ENCODE measurements at places on chromosomes 12 and 14. TPM values are rescaled to one million over a fixed set of nuclear protein-coding genes. Genes with fewer than 3 reads are reported as not detected.
A peak's percentile ranks its signal among the peaks of the same experiment; 100 is the strongest.

GRCh38 chr12:70006619-70006973 lies 181.6 kb downstream of the MYRFL start:
- H3K4me3 ChIP-seq, result no peak overlapping the region
- no peak overlapping the region for H3K27ac ChIP-seq
- no peaks in the 10 kb centered on the region for H3K27me3 ChIP-seq
- no peaks in the 10 kb centered on the region for H3K4me1 ChIP-seq
- H3K36me3 ChIP-seq, result no peaks in the 10 kb centered on the region

GRCh38 chr12:48334808-48335207 lies 15.9 kb downstream of the ZNF641 start:
- no peak overlapping the region for H3K4me3 ChIP-seq
- H3K27me3 ChIP-seq, result peaks cover 1% of the 10 kb centered on the region
- H3K27ac ChIP-seq, result no peak overlapping the region
- H3K36me3 ChIP-seq, result peaks cover 7% of the 10 kb centered on the region
- DNase-seq, result no peak
- no peaks in the 10 kb centered on the region for H3K4me1 ChIP-seq

DNA sequence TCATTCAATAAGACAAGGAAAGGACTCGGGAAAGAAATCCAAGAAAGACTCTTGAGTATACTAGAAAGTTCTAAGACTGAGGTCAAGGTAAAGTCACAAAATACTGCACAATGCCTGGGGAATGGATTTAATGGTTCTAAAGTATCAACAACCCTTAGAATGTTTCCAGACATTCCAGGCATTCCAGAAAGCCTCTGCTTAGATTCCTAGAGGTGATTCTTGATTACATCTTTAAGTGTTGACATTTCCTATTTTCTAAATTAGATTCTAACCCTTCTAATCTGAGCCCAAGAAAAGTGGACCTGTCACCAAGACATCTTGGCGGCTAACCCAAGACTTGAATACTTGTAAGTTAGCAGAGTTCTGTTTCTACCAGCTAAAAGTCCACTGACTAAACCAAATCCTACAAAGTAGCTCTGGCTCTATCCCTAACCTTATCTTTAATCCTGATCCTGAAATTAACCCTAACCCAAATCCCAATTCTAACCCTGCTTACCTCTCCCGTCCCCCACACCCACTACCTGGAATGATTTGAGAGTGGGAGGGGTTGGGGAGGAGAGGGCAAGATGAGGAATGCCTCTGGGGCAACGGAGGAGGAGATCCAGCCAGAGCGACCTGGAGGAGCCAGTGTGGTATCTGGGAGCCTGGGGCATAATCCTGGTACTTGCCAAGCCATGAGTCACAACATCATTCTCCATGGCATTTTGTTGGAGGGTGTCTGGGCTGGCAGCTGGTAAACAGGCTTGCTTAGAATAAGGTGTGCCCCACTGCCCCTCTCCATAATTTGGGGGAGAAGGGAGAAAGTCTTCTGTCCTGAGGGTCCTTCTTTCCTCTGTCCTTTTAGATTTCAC lies 93.4 kb upstream of the HOXC13 start:
- no peaks in the 10 kb centered on the region for H3K4me1 ChIP-seq
- H3K4me3 ChIP-seq, result no peak overlapping the region
- H3K36me3 ChIP-seq, result no peaks in the 10 kb centered on the region
- DNase-seq, result no peak
- H3K27ac ChIP-seq, result no peak overlapping the region

The SMCO2 gene
- 0.38 TPM for total RNA-seq

The PPP4R4 gene
- 3.3 TPM for total RNA-seq

- no peak for DNase-seq
- no peak overlapping the region for H3K27ac ChIP-seq
- H3K27me3 ChIP-seq, result no peaks in the 10 kb centered on the region
- H3K4me1 ChIP-seq, result no peaks in the 10 kb centered on the region
- no peak overlapping the region for H3K4me3 ChIP-seq
- H3K36me3 ChIP-seq, result no peaks in the 10 kb centered on the region
Measured at GRCh38 chr12:28034271-28034670, 61.7 kb upstream of the PTHLH start.

DNA sequence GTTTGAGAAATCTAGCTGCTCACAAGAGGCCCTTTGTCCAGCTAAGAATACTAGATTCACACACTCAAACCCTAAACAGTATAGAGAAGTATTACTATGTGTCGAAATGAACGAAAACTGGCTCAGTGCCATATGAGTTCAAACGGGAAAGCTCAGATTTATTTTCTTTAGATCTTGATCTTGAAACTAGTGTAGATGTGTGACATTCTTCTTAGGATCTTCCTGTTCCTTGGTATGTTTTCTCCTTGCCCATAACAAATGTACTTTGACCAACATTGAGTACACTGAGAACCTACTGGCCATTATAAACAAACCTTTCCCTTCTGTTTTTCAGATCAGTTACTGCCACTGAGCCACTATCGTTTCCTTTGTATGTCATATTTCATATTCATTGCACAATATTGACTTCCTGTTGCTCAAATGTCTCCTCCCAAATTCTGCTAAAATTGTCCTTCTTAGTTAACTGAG lies 21.3 kb downstream of the MYBPC1 start:
- H3K4me3 ChIP-seq, result no peak overlapping the region
- H3K36me3 ChIP-seq, result no peaks in the 10 kb centered on the region
- H3K27me3 ChIP-seq, result peaks cover 10% of the 10 kb centered on the region
- H3K4me1 ChIP-seq, result peaks cover 10% of the 10 kb centered on the region

- H3K27ac ChIP-seq, result peak overlapping the region; percentile 93
- H3K4me1 ChIP-seq, result peaks cover 26% of the 10 kb centered on the region
- no peak for DNase-seq
- H3K36me3 ChIP-seq, result peaks cover 3% of the 10 kb centered on the region
- peak overlapping the region; percentile 91 for H3K4me3 ChIP-seq
Measured at GRCh38 chr12:100265732-100266584, 921 bp downstream of the DEPDC4 start.

- peak overlapping the region; percentile 39 for H3K27ac ChIP-seq
- H3K4me3 ChIP-seq, result peak overlapping the region; percentile 46
- H3K36me3 ChIP-seq, result peaks cover 6% of the 10 kb centered on the region
- H3K27me3 ChIP-seq, result no peaks in the 10 kb centered on the region
- peaks cover 44% of the 10 kb centered on the region for H3K4me1 ChIP-seq
Measured at GRCh38 chr14:55074662-55075061, 23.2 kb downstream of the MAPK1IP1L start.

- no peaks in the 10 kb centered on the region for H3K4me1 ChIP-seq
- H3K27me3 ChIP-seq, result no peaks in the 10 kb centered on the region
- no peaks in the 10 kb centered on the region for H3K36me3 ChIP-seq
- H3K4me3 ChIP-seq, result no peak overlapping the region
- H3K27ac ChIP-seq, result no peak overlapping the region
Measured at GRCh38 chr12:21552635-21553328, 26.7 kb downstream of the SPX start.

- no peak overlapping the region for H3K27ac ChIP-seq
- no peak overlapping the region for H3K4me3 ChIP-seq
- no peak for DNase-seq
- no peaks in the 10 kb centered on the region for H3K27me3 ChIP-seq
- H3K4me1 ChIP-seq, result no peaks in the 10 kb centered on the region
- H3K36me3 ChIP-seq, result no peaks in the 10 kb centered on the region
Measured at GRCh38 chr12:20883288-20883687, 72.8 kb downstream of the SLCO1B3 start.

GRCh38 chr14:54727929-54728328 lies 161.0 kb downstream of the SAMD4A start:
- no peak overlapping the region for H3K27ac ChIP-seq
- DNase-seq, result no peak
- H3K27me3 ChIP-seq, result peaks cover 58% of the 10 kb centered on the region
- peaks cover 26% of the 10 kb centered on the region for H3K4me1 ChIP-seq

DNA sequence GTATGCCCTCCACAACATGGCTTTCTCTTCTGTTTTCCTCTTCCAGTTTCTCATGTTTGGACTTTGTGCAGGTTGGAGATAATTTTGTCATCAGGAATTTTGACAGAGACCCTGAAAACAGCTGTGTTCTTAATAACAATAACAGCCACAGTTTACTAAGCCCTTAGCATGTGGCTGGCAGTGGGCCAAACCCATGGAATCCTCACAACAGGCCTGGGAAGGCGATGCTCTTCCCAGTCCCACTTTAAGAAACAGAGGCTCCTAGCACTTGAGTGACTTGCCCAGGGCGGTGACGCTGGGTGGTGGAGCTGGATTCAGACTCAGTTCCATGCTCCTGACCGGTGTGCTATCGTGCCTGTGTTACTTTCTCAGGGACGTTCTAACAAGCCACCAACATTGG lies 20.1 kb upstream of the PLEKHG3 start:
- no peak overlapping the region for H3K27ac ChIP-seq
- no peak for DNase-seq
- H3K27me3 ChIP-seq, result no peaks in the 10 kb centered on the region
- H3K4me3 ChIP-seq, result no peak overlapping the region
- no peaks in the 10 kb centered on the region for H3K36me3 ChIP-seq
- peaks cover 44% of the 10 kb centered on the region for H3K4me1 ChIP-seq

The EXOC3L4 gene
- not detected for total RNA-seq

- H3K4me3 ChIP-seq, result no peak overlapping the region
- peaks cover 12% of the 10 kb centered on the region for H3K4me1 ChIP-seq
- H3K27ac ChIP-seq, result no peak overlapping the region
- no peak for DNase-seq
- no peaks in the 10 kb centered on the region for H3K27me3 ChIP-seq
Measured at GRCh38 chr12:19893514-19893913, 454.2 kb downstream of the AEBP2 start.

- no peak for DNase-seq
- H3K27me3 ChIP-seq, result no peaks in the 10 kb centered on the region
- no peak overlapping the region for H3K4me3 ChIP-seq
- no peaks in the 10 kb centered on the region for H3K4me1 ChIP-seq
- H3K27ac ChIP-seq, result no peak overlapping the region
Measured at GRCh38 chr12:128684352-128684751, 139.4 kb downstream of the SLC15A4 start.

The COL2A1 gene
- total RNA-seq, result not detected

DNA sequence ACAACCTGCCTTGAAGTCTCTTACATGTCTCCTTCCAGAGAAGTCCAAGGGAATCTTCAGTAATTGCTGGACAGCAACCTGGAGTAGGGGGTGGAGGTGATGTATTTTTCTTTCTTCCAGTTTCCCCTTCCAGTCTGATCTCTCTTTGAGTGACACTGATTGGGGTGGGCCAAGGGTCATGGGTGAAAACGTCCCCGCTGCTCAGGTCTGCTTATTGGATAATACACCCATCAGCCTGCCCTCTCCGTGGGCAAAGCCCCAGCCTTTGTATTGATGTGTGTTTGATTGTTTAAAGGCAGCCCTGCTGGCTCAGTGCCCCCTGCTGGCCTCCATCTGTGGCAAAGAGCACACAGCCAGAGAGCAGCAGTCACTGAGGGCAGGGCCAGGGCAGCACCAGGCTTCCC lies 35.7 kb upstream of the ATP2A2 start:
- H3K27ac ChIP-seq, result no peak overlapping the region
- no peaks in the 10 kb centered on the region for H3K36me3 ChIP-seq
- H3K4me3 ChIP-seq, result no peak overlapping the region
- no peaks in the 10 kb centered on the region for H3K4me1 ChIP-seq
- peaks cover 6% of the 10 kb centered on the region for H3K27me3 ChIP-seq

- H3K4me3 ChIP-seq, result no peak overlapping the region
- no peaks in the 10 kb centered on the region for H3K36me3 ChIP-seq
- H3K4me1 ChIP-seq, result no peaks in the 10 kb centered on the region
- DNase-seq, result no peak
- H3K27me3 ChIP-seq, result no peaks in the 10 kb centered on the region
- H3K27ac ChIP-seq, result no peak overlapping the region
Measured at GRCh38 chr12:18581232-18581962, 156.4 kb downstream of the PLCZ1 start.

DNA sequence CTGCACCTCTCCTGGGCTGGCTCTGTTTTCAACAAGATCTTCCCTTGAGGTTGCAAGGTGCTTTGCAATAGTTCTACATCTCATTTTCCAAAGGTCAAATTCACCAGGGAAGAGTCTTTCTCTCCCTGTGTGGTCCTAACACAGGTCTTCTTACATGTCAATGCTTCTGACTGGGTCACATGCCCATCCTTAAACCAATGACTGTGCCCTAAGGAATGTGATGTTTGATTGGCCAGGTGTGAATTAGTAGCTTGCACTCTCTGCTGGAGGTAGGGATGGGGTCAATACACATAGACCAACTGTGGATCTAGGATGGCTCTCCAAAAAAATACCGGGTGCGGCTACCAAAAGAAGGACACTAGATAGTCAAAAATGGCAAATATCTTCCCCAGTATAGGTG lies 19.9 kb upstream of the KCNK10 start:
- H3K4me1 ChIP-seq, result no peaks in the 10 kb centered on the region
- no peak for DNase-seq
- no peaks in the 10 kb centered on the region for H3K36me3 ChIP-seq
- no peak overlapping the region for H3K27ac ChIP-seq
- H3K4me3 ChIP-seq, result no peak overlapping the region

GRCh38 chr12:122878780-122879612 lies 16.9 kb downstream of the VPS37B start:
- H3K27me3 ChIP-seq, result peaks cover 3% of the 10 kb centered on the region
- H3K4me1 ChIP-seq, result peaks cover 79% of the 10 kb centered on the region
- no peak overlapping the region for H3K4me3 ChIP-seq
- H3K27ac ChIP-seq, result no peak overlapping the region

DNA sequence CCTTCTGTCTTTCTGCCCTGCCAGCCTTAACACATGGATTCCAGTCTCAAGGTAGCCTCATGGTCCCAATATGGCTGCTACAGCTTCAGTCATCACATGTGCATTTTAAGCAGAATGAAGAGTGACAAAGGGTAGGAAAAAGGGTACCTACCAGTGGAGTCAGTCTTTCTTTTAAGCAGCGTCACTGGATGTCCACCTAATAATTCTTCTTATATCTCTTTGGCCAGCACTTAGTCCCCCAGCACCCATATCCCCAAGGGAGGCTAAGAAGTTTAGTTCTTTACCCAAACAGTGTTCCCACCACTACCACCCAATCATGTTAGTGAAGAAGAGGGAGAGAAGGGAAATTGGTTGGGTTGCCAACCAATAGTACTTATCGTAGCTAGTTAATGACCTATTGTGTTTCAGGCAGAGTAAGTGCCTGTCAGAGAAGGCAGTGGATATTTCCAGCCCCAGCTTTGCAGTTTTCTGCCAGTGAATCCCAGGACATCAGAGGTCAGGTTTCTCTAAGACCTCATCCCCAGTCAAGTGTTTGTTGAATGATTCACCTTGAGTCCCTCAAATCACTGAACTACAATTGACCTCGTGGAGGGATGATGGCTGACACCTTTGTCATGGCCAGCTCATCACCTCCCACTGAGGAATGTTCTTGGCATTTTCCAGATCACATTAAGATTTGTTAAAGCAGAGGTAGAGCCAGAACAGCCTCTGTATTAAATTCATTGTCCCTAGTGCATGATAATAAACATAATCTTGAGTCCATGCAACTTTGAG lies 250.9 kb upstream of the CRY1 start:
- peaks cover 1% of the 10 kb centered on the region for H3K4me1 ChIP-seq
- no peaks in the 10 kb centered on the region for H3K27me3 ChIP-seq
- no peak overlapping the region for H3K27ac ChIP-seq

DNA sequence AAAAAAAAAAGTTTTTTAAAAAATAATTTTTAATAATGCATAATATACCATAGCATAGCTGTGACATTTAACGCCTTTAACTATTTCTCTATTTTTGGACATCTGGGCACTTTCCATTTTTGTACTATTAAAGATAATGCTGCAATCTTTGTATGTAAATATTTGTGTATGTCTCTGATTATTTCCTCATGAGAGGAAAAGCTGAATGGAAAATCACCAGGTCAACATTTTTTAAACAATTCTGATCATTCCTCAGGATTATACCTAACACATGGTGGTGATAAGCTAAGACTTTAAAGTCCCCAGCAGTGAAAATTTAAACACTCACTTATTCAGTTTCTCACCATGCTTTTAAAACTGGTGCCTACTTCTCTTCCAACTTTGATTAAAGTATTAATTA lies 31.3 kb upstream of the NR1H4 start:
- no peaks in the 10 kb centered on the region for H3K36me3 ChIP-seq
- H3K4me1 ChIP-seq, result no peaks in the 10 kb centered on the region
- H3K4me3 ChIP-seq, result no peak overlapping the region

Data from activated CD4-positive, alpha-beta memory T cell treated with anti-CD3 and anti-CD28 coated beads, Interleukin-2, amount 10 ng/mL, durations not matched to agents 7 days and 5 days (primary cell).